ENCODE measurements at places on chromosomes 13 and 19.

- no peak for DNase-seq
These were observed 640.1 kb upstream of the KLF12 start for GRCh38 chr13:74774264-74774663.

- DNase-seq, result no peak
These were observed 516.5 kb downstream of the FGF9 start for GRCh38 chr13:22187329-22187728.

GRCh38 chr19:5309438-5310204 lies 31.0 kb downstream of the PTPRS start:
- no peak for DNase-seq

DNA sequence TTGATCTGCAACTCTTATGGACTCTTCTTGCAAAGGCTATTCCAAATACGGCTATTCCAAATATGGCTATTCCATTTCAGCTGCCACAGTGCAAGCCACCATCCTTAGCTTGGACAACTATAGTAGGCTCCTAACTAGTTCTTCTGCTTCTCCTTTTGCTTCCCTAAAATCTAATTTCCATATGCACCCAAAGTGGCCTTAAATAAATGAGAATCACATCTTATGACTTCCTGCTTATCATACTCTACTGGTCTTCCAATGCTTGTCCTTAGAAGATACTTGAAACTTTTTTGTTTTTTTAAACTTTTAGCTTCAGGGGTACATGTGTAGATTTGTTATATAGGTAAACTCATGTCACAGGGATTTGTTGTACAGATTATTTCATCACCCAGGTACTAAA lies 4.9 kb downstream of the UCHL3 start:
- DNase-seq, result no peak

DNA sequence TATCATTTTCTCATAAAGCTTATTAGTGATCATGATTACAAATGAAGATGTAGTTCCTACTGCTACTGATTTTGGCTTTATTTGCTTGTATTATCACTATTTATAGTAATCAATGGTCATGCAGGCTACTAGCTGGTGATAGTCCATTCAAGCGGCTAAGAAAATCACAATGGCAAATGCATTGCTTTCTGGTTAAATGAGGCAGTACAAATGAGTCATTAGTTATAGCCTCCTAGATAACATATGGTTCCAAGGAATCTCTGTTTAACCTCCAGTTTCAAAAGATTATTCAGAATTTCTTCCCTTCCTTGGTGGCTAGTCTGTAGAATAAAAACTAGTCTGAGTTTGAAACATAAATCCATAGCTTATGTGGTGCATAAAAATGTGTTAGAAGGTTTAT lies 141.3 kb upstream of the HTR2A start:
- no peak for DNase-seq

GRCh38 chr13:63403733-63404132 lies 1988.1 kb upstream of the PCDH20 start:
- no peak for DNase-seq

GRCh38 chr13:103883698-103884097 lies 817.5 kb upstream of the SLC10A2 start:
- no peak for DNase-seq

DNA sequence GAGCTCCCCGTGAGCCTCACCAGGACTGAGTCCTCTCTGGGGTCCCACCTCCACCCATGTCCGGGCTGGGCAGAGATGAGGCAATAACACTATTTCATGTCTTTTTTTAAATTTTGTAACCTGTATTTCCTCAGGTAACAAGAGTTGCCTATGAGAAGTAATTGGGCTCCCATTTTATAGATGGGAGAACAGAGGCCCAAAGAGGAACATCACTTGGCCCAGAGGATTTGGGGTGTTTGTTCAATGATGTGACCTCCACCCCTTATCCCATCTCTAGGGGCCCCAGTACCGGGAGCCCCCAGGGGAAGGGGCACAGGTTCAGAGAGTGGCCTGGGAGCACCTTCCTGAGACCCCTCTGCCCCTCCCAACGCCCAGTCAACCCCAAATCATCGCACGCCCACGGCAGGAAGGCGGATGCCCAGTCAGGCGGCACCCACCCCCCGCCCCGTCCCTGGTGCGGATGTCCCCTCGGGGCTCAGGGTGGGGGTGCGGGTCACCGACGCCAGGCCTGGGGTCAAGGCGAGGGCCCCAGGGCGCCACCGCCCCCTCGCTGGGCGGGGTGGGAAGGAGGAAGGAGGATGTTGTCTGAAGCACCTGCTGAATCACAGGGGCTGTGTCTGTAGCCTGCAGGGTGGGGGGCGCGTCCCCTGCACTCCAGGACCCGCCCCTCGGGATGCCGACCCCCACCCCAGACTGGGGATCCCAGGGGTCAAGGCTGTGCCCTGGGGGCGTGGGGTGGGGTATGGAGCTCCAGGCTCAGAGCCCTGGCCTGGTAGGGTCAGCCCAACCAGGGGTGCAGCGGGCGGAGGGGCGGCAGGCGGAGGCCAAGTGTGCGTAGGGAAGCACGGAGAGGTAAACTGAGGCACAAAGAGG lies 9.0 kb upstream of the CIRBP start:
- peak; percentile 68 for DNase-seq

GRCh38 chr13:48448285-48448958 lies 35.5 kb upstream of the LPAR6 start:
- DNase-seq, result no peak

- DNase-seq, result no peak
These were observed 9.8 kb upstream of the ZBTB45 start for GRCh38 chr19:58529405-58529804.

DNA sequence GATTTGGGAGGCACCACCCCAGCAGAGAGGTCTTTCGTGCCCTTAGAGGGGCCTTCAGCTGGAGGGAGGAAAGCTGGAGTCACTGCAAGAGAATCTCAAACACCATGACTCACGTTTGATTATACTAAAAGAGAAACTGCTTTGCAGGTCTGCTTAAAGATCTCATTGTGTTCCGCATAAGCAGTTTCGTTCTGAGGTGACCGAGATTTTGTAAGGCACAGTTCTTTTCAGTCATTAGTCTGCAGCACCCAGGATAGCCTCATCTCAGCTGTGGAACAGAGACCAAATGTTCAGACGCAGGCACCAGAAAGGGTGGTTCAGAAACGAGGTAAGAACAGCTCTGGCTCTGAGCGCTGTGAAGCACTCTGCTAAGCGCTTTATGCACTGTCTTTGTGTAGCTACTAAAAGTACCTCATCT lies 71.2 kb upstream of the GTF3A start:
- peak; percentile 4 for DNase-seq

DNA sequence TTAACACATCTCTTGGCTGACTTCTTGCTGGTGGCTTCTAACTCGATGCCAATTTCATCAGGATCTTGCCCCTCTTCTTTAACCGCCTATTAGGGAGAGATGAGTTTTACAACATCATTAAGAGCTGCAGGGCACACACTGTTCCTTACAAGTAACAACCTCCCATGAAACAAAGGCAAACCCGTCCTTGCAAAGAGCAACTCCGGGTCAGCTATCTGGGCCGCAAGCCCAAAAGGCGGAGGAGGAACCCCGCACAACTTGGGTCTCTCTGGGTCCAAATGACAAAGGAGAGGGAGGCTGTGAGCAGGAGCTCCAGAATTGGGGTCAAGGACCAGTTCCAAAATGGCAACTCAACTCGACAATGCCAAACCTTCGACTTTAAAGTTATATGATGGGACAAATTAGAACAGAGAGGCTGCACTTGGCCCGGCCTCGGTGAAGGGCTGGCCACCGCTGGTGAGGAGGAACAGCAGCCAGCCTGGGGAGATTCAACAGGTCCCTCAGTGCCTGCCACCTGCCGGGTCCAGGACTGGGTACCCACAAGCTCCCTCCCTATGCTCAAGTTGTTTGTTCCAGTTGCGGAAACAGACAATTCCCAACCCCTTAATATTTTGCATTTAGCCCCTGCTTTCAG lies 1.1 kb downstream of the SAFB2 start:
- no peak for DNase-seq

- no peak for DNase-seq
These were observed 25.1 kb downstream of the RFX1 start for GRCh38 chr19:13981021-13981420.

DNA sequence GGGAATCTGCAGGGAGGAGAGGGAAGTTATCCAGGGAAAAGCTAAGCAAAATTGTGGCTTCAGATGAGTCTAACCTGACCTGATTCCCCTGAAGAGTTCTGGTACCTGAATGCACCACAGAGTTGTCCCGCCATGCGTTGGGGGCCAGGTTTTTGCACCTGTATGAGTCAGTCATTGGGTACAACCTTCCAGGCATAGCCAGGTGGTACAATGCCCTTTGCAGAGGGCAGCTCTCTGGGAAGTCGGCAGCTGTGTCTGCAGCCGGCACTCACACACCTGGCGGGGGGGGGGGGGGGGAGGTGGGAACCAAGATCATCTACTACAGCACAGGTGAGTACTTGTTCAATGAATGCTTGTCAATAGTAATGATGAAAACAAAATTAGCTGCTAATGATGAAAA lies 52.5 kb upstream of the GTF3A start:
- no peak for DNase-seq

DNA sequence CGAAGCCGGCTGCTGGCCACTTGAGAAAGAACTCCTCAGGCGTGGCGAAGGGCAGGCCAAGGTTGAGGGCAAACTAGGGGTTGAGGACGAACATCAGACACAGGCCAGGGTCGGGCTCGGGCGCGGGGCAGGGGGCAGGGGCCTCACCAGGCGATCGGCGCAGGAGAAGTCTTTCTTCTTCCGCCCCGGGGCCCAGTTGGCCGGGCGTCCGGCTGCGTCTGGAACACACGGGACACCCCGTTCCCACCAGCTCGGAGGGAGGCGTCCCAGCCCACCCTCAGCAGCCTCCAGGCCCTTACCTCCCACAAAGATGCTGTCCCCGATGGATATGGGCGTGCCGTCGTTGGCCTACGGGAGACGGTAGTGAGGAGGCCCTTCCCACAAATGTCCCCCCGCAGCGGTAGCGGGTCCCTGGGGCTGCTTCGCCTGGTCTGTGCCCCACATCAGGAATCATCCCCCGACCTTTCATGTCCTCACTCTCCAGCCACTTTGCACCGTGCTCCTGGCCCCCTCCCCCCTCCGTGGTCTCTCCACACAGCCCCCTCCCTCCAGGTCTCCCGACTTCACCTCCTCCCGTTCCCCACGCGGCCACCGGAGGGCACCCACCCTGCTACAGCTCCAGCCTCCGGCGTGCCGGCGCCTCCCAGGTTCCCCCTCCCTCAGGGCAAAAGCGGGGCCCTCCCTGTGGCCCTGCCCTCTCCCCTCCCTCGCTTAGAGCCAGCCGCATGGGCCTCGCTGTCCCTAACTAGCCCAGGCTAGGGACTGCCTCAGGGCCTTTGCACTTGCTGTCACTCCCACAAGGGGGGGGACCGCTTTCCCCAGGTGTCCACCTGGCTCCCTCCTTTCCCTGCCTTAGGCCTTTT lies 4.8 kb downstream of the PNKP start:
- no peak for DNase-seq

DNA sequence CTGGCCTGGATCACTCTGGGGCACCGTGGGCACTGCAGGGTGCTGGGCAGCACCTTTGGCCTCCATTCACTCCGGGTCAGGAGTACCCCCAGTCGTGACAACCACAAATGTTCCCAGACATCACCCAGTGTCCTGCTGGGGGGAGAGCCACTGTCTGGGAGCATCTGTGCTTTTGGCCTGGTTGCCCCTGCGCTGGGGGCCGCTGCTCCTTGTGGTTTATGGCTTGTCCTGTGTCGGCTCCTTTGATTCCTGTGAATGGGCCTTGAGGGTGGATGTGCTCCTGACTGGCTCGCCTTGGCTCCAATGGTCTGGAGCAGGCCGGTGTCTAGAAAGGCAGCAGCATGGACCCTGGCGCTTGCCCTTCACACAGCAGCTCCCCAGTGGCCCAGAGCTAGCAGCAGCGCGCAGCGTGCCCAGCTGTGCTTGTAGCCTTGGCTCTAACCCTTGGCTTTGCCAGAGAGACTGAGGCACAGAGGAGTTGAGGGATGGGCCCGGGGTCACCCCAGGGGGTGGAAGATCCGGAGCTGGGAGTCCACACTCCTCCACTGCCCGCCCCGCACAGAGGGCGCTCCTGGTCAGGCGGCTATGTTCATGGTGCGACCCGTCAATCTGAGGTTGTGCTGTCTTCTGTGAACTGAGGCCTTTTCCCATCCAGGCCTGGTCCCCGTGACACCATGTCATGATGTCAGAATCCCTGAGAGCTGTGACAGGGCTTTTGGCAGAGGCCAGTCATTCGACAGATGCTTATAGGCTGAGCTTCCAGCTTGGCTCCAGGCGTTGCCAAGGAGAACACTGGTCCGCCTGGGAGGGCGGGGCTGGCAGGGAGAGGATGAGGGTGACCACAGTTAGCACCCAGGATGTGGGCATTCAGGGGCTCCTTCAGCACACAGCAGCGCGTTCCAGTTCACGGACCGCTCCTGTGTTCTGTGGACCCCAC lies 4.1 kb downstream of the DAZAP1 start:
- DNase-seq, result no peak

DNA sequence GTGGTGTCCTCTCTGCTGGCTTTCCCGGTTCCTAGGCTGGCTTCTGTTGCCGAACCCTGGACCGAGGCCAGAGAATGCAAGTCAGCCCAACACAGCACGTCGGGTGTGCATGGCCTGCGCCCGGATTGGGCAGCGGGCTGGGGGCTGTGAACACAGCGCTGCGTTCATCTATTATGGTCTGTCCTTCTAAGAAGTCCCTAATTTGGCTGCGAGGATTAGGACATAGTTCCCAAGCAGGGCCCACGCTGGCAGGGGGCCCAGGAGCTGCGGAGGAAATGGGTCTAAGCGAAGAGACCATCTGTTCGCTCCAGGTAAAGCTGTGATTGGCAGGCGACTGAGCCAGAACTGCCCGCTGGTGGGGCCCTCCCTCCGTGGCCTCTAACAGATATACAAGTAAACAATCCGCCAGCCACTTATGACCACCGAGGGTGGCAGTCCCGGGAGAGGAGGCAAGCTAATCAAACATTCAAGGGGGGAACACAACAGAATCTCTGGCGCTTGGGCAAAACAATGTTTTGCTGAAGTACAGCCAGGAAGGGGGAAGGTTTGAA lies 6.0 kb downstream of the SYCE2 start:
- no peak for DNase-seq

- no peak for DNase-seq
These were observed 3.8 kb downstream of the GPC6 start for GRCh38 chr13:93230261-93230855.

DNA sequence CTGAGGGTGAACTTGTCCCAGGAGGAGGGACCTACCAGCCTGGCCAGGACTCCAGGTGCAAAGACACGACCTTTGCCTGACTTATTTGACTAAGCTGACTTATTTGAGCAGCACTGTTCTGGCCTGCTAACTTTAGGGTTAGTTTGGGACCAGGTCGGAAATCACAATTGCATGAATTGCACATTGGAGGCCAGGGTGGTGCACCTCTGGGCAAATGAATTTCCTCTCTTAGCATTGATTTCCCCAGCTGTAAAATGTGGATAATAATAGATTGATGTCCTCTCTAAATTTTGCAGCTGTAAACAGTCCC lies 1.4 kb upstream of the BST2 start:
- no peak for DNase-seq

DNA sequence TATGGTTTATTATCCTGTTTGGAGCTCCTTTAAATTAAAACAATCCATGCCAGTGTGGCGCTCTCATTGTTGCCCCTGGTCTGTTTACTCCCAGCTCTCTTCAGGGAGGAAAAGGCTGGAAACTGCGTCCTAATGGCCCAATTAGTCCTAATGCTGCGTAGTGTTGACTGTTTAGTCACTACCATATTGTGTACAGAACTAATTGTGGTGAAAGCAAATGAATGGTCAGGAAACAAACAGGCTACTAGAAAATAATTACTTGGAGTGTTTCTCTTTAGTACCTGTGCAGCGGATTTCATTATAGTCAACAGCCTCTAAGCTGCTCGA lies 54.5 kb upstream of the MTIF3 start:
- no peak for DNase-seq

- DNase-seq, result no peak
These were observed 6.9 kb downstream of the GIPR start for GRCh38 chr19:45674946-45675345.

Data from stimulated activated naive B cell treated with anti-CD40 and anti-IgM and Interleukin-4, amounts not matched to agents 10 μg/mL and 1 μg/mL and 100 μg/mL, for 72 hours (primary cell).